ENCODE measurements at places on chromosomes 3 and 15. TPM values are rescaled to one million over a fixed set of nuclear protein-coding genes. Genes with fewer than 3 reads are reported as not detected.

GRCh38 chr3:137285924-137286323, 328.1 kb downstream of the IL20RB start:
- DNase-seq = no peak

Gene GOLGA8J
- total RNA-seq = not detected

- no peak for DNase-seq
These were observed 509.3 kb upstream of the TGFBR2 start for GRCh38 chr3:30097022-30097650.

- no peak for DNase-seq
These were observed 16.1 kb upstream of the AHSG start for GRCh38 chr3:186596568-186597287.

GRCh38 chr3:183038757-183039156, 58.4 kb upstream of the DCUN1D1 start:
- no peak for DNase-seq

GRCh38 chr3:113535898-113536297, 3.5 kb downstream of the SIDT1 start:
- DNase-seq = peak; percentile 43

GRCh38 chr15:88982304-88982945, 69.2 kb upstream of the MFGE8 start:
- no peak for DNase-seq

DNA sequence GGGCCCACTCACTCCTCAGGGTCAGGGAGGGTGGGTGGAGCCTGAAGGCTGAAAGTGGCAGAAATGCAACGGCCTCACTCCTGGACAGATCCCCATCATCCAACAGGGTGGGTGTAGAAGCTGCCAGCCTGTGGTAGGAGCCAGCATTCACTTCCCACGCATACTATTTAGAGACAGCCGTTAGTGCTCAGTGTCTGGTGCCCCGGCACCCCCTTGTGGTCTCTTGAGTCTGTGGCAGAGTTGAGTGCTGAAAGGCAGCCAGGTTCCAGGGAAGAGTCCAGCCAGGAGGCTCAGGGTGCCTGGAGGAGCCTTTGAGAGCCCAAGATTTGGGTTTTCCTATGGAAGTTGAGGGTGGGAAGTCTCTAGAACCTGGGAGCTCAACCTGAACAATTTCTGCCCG, 2.1 kb upstream of the GNAT1 start:
- peak; percentile 82 for DNase-seq

DNA sequence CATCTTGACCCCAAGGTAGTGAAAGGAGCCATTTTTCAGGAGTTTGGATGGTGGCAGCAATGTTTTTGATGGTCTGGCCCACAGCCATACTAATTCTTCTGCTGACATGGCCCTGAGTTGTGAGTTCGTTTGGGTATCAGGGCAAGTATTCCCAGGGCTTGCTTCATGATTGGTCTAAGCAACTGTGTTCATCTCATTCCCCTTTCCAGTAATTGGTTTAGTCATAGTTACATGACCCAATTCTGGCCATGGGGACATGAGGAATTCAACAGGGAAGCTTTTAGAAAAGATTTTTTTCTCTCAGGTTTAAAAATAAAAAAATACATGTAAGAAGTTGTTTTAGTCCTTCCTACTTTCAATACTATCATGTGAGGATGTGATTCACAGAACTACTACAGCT, 150.5 kb upstream of the NPHP3 start:
- DNase-seq = no peak

GRCh38 chr3:111613294-111613693, 18.1 kb upstream of the ZBED2 start:
- DNase-seq = no peak

- DNase-seq = peak; percentile 34
These were observed 223.4 kb upstream of the IL12A start for GRCh38 chr3:159765030-159765859.

Gene GPR160
- 32.1 TPM for total RNA-seq

Gene DZIP1L
- not detected for total RNA-seq

Gene NPAP1
- not detected for total RNA-seq

DNA sequence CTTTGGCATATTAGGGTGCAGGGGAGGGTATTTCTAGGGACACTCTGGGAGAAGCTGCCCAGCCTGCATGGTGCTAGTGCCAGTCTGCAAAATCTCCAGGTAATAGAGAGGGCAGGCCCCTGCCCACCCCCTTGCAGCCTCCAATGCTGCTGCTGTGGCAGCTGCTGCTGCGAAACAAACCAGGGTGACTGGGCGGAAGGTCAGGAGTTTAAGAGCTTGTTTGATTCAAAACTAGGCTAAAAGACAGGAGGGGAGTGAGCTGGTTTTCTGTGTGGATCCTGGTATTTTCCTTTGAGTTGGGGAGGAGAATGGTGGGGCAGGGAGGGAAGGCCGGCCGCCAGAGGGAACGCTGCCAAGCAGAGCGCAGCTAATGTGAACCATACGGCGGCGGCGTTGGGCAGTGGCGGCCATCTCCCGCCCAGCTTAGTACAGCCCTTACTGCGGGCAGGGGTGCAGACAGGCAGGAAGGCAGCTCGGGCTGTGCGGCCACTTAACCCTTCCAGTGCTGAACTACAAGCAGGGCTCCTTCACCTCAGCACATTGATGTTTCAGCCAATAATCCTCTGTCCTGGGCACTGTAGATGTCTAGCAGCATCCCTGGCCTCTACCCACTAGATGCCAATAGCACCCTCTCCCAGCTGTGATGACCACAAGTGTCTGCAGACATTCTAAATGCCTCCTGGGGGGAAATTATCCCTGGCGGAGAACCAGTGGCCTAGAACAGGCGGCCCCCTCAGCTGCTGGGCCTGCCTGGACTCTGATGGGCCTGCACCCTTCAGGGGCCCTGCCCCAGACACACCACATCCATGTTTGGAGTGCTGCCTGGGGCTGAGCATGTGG, 125.7 kb downstream of the EEFSEC start:
- DNase-seq = no peak

DNA sequence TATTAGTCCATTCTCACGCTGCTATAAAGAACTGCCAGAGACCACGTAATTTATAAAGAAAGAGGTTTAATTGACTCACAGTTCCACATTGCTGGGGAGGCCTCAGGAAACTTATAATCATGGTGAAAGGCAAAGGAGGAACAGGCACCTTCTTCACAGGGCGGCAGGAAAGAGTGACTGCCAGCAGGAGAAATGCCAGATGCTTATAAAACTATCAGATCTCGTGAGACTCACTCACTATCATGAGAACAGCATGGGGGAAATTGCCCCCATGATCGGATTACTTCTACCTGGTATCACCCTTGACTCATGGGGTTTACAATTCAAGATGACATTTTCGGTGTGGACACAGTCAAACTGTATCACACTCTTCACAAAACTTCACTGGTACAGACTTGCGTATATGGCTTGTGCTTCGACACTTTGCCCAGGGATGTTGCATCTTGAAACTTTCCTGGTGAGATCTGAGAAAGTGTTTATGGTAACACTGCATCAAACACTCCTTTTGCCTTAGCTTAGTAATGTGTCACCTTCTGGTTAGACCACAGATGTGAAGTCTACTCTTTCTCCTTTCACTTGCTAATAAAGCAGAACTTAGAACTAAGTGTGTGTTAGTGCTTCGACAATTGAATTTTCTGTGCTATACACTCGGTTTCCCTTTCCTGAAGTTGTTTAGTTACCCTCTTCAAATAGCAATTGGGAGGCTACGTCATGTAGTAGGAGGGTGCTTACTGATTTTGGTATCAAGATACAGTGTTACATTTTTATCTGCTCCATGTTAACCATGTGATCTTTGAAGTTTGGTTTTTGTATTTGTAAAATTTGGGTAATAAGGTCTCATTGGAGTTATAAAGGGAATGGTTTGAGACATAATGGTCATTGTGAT, 185.7 kb downstream of the LPP start:
- DNase-seq = no peak

DNA sequence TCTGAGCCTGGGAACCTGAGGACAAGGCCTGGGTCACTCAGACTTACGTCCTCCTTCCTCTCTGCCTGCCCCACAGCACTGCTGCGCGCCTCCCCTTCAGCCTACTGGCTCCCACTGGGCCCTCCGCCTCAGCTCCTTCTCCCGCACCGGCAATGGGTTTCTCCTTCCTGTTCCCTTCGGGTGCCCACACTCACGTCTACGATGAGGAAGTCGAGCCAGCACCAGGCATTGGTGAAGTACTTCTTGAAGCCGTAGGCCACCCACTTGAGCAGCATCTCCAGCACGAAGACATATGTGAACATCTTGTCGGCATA, 70.0 kb downstream of the EXOG start:
- no peak for DNase-seq

DNA sequence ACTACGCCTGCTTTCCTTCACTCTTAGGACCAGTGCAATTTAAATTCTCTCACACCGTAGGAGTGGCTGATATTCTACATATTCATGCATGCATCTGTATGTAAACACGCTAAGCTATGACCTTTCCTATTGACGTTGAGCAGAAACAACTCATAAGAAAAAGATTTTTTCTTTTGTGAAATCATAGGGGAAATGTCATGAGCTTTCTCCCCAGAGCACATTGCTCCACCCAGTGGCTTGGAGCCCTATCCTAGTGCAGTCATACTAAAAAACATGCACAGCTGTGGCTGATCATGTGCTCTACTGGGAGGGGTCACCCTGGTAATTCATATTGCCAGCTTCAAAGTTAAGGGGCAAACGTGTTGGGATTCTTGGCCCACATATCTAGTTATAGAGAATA, 1.8 kb upstream of the MESD start:
- DNase-seq = no peak

- DNase-seq = no peak
These were observed 148.5 kb downstream of the MFSD1 start for GRCh38 chr3:158950178-158950901.

GRCh38 chr3:37551857-37552256, 309.8 kb upstream of the CTDSPL start:
- no peak for DNase-seq

Gene ACAD11
- total RNA-seq = 6.2 TPM

Gene ATP13A5
- not detected for total RNA-seq

Gene MCTP2
- 20.0 TPM for total RNA-seq

- DNase-seq = no peak
These were observed 100.9 kb upstream of the ARHGEF3 start for GRCh38 chr3:56902468-56903160.

Gene KBTBD13
- total RNA-seq = not detected

GRCh38 chr3:43160664-43161063, 54.8 kb upstream of the POMGNT2 start:
- no peak for DNase-seq

DNA sequence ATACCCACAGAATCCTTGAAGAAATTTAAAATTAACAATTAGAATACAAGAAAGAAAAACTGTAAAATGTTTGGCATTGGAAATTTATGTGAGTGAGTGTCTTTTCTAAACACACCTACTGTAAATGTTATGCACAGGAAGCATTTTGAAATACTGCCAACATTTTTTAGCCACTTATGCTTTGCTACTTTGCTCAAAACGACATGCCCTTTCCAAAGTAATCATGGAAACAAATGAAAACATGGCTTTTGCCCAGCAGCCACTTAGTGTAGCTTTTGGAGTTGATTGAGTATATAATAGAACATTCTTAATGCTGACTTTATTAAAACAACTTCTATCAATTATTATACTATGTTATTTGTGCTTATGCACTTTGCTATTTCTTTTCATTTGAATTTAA, 823.0 kb downstream of the CADM2 start:
- DNase-seq = no peak

Gene OR5K2
- not detected for total RNA-seq

DNA sequence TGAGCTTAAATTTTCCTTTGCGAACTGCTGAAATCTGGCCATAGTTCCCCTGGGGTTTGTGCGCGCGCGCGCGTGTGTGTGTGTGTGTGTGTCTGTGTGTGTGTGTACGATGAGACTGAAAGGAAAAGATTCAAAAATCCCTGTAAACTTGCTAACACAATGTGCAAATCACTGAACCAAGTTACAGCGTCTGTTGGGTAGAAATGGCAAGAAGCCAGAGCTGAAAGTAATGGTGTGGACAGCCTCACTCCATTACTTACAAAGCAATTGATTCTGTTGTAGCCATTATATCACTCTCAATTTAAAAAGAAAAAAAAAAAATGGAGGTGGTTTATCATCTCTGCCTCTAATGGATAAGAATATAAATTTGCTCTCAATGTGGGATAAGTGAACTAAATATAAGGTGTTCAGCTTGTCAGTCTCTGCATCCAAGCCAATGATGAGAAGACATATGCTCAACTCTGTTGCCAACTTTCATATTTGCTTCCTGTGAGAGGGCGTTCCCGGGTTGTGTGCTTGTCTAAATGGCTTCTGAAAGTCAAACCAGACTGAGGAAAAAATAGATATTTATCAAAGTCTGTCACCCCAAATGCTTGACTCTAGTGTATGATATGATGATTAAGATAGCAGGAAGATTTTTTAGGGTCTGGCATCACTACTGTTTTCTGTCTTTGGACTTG, 422.2 kb downstream of the ZNF385D start:
- DNase-seq = no peak

Gene CNTN4
- total RNA-seq = not detected

Gene EFCC1
- total RNA-seq = 0.25 TPM

- no peak for DNase-seq
These were observed 28.2 kb upstream of the BCL6 start for GRCh38 chr3:187773233-187774184.

Gene TMEM202
- total RNA-seq = not detected

Gene GOLGA8T
- total RNA-seq = not detected

Gene VEPH1
- total RNA-seq = not detected

GRCh38 chr3:183116025-183116614, 16.8 kb upstream of the MCCC1 start:
- DNase-seq = peak; percentile 74

Gene PYGO1
- total RNA-seq = not detected

Gene RHOA
- total RNA-seq = 229 TPM

Gene RARRES1
- total RNA-seq = 79.2 TPM

GRCh38 chr3:124974691-124975090, 40.1 kb upstream of the MUC13 start:
- peak; percentile 84 for DNase-seq

DNA sequence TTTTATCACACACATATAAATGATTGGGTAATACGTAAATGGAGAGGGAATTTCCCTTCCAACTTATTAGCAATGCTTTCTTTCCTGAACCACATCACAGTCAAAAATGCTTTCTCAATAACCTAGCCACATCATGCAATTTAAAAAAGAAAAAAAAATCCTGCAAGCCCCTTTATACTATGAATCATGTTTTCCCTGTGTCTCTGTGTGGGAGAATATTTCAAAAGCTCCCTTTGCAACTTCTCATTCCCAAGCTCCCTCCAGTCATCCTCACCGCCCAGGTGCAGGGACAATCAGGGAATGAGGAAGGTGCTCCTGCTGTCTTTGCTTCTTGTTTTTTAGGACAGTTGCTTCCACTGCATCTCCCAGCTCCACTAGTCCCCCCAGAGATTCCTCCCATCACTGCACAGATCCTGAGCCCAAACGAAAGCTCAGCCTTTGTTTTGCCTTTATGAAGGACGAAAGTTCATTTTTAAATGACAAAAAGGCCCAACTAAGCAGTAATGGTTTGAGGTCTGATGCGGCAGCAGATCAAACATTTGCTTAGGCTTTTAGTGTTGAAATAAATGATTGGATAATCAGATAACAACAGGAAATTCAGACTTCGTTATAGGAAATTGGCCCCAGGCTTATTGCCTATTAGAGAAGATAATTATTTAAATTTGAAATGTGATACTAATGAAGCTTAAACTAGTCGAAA, 47.8 kb upstream of the ADGRG7 start:
- no peak for DNase-seq

GRCh38 chr3:47910233-47910632, 106.0 kb downstream of the MAP4 start:
- no peak for DNase-seq

Measured in HT-29 (cell line).